Thoracic aorta (tissue), 2 donors: ENCODE measurements at places on chromosomes 1 and 21.

DNA sequence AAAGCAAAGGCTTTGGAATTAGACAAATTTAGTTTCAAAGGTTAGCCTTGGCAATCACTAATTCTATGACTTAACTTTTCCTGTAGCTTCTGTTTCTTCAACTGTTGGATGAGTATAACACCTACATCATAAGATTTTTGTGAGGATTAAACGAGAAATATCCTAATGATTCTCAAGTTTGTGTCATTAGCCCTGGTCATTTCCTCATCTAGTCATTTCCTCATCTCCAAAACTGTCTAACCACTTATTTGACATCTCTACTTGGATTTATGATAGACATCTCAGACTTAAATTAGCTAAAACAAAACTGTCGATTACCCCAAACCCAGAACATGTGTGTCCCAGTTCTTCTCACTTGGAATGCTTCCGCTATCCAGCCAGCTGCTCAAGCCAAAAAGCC is 80.2 kb upstream of the CHODL start:
- no peak for DNase-seq

DNA sequence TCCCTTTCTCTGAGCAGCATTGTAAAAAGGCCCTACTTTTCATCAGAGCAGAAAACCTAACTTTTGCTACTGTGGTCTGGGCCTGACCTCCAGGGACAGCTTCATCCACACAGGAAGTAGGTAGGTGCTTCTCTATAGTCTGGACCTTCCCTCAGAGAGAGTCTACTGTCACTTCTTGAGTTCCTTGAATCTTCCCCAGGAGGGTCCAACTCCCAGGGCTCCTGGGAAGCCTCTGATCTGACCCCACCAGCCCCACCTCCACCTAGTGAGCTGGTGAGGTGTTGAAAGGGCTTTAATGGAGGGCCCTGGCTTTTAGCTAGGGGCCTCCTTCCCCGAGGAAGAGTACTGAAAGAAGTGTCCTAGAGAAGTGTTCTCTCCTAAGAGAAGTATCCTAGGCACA is 2.7 kb upstream of the VANGL2 start:
- DNase-seq = no peak

- no peak for DNase-seq
These were observed 8.3 kb upstream of the LGALS8 start for GRCh38 chr1:236515443-236515958.

GRCh38 chr1:212060632-212061472 is 25.3 kb downstream of the DTL start:
- DNase-seq = no peak

DNA sequence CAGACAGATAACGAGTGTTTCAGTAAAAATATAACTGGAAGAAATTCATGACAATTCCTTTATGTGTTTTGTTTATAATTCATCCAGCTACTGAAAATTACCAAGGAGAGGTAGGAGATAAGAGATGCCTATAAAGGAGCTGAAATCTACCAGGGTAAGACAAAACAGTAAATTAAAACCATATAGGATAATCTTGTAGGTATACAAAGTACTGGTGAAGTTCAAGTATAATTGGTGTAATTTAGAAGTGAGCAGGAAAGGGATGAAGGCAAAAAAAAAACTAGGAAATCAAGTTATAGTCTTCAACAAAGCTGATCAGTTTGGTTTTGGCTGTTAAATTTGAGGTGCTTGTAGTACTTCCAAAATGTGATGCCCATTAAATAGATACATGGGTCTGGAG is 1.2 kb upstream of the WARS2 start:
- no peak for DNase-seq

GRCh38 chr1:91864017-91864700 is 21.8 kb downstream of the TGFBR3 start:
- no peak for DNase-seq

DNA sequence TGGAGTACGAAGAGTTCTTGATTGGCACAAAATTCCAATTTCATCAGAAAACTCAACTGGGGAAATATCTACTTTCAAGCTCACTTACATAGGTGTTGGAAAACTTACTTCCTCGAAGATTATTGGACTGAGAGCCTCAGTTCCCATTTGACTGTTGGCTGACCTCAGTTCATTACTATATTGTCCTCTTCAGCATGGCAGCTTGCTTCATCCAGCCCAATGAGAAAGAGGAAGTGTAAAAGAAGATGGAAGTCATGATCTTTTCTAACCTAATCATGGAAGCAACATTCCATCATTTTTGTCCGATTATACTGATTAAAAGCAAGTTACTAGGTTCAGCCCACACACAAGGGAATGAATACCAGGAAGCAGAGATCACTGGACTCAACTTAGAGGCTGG is 49.4 kb downstream of the HSD3B1 start:
- no peak for DNase-seq

- DNase-seq = no peak
These were observed 10.8 kb upstream of the PLEKHG5 start for GRCh38 chr1:6502000-6502891.

DNA sequence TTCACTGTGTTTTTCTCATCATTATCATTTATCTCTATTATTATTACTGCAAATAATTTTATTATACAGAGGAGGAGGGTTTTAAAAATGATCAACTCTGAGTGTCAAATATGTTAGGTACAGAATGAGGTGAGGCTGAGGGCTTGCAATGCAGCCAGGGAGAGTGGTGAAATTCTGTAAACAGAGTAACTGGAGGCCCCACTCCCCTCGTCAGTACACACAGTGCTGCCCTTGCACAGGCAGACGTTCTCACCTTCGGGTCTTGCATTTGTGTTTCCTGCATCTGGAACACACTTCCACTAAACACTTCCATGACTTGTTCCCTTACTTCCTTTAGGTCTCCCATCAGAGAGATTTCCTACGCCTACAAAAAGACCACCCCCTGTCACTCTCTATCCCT is 24.3 kb upstream of the COA6 start:
- no peak for DNase-seq

GRCh38 chr1:179575497-179576314 is at the start of gene NPHS2:
NPHS2 (minus strand) TSS chr1:179575948; CDS start chr1:179575864, 84 bp downstream.
- DNase-seq = no peak

- no peak for DNase-seq
These were observed 437.9 kb downstream of the NCAM2 start for GRCh38 chr21:21436012-21436534.

DNA sequence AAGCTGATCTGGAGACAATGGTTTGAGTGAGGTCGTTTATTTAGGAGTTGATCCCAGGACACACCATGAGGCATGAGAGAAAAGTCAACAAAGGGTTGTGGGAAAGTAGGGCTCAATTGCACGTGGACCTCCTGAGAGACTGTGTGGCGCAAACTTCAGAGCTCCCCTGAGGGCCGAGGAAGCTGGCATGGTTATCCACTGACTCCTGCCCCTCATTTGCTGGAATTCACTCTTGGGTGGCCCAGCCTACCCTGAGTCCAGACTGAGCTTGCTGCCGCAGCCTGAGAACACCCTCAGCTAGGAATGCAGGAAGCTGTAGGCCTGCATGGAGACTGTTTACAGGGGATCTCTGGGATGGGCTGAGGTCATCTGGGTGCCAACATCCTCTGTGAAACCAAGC is 301.0 kb downstream of the RWDD3 start:
- DNase-seq = no peak

- no peak for DNase-seq
These were observed at the start of gene RGL1 for GRCh38 chr1:183804916-183805841. RGL1 (plus strand) TSS chr1:183805120; CDS start chr1:183805298, 178 bp downstream.

DNA sequence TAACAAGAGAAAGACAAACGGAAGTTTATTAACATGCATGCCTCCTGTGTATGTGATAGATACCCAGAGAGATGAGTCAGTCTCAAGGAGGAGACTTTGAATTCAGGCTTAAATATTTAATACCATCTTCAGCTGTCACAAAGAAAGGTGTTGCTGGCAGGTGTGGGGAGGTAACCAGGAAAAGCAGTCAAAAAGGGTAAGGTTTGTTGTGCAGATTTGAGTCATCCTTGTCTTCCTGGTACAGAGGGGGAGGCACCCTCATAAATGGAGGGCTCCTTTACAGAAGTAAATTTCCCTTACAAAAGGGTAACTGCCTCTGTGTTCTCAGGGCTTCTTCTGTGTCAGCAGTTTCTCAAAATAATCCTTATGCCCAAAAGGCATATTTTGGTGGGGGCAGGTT is 75.2 kb upstream of the B3GALT5 start:
- DNase-seq = no peak

- DNase-seq = no peak
These were observed 3.3 kb downstream of the PAFAH2 start for GRCh38 chr1:25994402-25995150.

DNA sequence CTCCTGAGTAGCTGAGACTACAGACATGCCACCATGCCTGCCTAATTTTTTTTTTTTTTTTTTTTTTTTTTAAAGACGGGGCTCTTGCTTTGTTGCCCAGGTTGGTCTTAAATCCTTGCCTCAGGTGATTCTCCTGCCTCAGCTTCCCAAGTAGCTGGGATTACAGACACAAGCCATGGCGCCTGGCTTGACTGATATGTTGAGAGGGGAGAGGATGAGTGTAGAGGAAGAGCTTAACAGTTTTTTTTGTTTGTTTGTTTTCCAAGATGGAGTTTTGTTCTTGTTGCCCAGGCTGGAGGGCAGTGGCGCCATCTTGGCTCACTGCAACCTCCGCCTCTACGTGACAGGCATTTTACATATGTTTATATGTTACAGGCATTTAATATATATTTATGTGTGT is 2.5 kb downstream of the SRP9 start:
- DNase-seq = no peak

DNA sequence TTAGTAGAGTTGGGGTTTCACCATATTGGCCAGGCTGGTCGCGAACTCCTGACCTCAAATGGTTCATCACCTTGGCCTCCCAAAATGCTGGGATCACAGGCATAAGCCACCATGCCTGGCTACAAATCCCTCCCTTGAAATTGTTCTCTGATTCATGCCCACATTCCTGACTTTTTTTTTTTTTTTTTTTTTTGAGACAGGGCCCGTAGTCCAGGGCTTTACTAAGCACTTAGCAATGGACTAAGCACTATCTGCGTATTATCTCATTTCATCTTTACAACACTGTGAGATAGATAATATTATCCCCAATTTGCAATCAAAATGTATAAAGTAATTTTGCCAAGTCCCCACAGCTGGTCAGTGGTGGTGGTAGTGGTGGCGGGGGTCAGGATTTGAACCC is 58.9 kb downstream of the VWA5B1 start:
- DNase-seq = no peak

DNA sequence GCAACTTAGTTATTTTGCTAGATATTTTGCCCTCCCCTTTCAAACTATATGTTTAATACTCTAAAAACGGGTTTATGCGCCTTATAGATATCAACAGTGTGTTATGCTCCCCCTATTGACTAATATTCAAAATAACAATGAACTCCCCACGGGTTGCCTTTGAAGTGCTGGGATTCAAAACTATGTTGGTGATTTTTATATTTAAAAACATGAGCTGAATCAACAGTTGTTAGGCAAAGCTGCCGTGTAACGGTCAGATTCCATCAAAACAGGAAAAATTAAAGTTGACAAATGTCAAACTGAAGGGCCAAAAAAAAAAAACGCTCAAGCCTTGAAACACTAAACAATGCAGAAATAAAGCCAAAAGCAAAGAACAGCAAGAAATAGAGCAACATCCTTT is 2.5 kb downstream of the TGFBR3 start:
- DNase-seq = no peak

GRCh38 chr1:85365851-85366250 is 89.4 kb upstream of the BCL10 start:
- DNase-seq = no peak

- DNase-seq = no peak
These were observed 182.6 kb upstream of the EDN2 start for GRCh38 chr1:41666981-41667631.

- DNase-seq = no peak
These were observed 766 bp downstream of the RAP1GAP start for GRCh38 chr1:21668232-21668950.

- DNase-seq = no peak
These were observed 217.6 kb downstream of the GREM2 start for GRCh38 chr1:240394353-240394752.

DNA sequence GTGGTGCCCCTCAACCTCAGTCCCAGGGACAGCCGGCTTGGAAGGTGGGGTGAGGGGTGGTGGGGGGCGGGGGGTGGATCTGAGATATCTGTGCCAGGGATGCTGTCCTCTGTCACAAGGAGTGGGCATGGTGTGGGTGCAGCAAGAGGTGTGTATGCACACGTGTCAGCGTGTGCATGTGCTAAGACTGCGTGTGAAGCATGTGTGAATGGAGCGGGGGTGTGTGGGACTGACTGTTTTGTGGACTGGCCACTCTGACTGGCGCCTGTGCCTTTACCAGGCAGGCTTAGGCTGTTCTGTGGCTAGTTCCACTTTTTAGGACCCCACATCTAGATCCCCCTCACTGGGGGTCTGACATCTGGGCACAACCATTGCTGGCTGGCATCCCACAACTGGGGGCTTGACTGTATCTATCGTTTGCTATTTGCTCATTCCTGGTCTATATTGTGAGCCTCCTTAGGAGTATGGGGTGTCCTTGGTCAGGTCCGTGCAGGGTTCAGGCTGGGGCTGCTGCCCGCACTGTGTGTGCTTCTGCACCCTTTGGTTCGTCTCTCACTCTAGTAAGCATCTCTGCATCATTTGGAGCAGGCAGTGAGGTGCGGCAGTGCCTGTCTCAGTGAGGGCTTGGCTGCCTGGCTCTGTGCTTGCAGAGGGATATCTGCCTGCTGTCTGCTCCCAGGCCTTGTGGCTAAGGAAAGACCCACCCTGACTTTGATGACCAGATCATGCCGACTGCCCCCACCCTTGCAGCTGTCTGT is 1.9 kb downstream of the AMPD2 start:
- no peak for DNase-seq

DNA sequence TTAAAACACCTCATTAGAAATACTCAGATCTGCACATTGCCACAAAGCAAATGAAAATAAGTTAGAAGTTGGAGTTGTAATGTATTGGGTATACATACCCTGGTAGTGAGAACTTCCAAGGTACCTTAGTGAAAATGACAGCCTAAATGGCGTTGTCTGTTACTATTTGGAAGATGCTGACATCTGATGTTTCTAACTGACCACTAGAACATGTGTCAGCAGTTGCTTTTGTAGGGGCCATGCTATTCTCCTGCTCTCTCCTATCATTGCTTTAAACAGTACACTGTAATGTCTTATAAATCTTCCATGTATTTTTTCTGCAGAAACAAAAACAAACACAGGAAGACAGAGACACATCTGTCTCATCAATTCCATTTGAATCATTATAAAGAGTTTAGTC is 40.1 kb downstream of the LAMC1 start:
- no peak for DNase-seq
